ENCODE measurements at places on chromosomes 5 and 9.

DNA sequence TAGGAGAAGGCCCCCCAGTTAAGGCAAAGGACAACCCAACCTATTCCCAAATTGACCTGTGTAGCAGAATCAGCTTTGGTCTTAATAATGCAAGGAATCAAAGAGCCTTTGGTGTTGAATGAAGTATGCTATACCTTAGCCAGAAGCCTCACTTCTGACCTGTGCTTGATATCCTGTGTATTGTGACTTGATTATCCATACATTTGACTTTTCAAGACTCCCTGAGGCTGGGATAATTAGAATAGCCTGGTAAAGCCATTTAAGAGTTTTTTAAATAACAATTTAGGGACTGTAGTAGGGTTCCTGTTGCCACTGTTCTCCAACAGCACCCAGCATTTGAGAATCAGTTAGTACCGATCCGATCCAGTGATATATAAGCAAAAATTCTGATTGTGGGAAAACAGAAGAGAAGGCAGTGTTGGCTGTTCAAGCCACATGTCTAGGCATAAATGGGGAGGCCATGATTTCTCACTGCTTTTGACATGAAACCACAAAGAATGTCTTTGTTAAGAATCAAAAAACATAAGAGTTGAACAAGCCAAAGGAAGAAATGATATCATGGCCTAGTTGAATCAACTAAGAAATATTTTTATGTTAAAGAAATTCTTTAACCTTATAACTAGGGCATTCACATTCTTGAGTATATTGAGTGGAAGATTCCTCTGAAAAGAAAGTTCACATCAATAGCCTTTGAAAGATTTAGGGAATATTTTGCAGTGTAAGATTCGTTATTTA is 98.9 kb downstream of the F2RL2 start:
- no peak for DNase-seq

DNA sequence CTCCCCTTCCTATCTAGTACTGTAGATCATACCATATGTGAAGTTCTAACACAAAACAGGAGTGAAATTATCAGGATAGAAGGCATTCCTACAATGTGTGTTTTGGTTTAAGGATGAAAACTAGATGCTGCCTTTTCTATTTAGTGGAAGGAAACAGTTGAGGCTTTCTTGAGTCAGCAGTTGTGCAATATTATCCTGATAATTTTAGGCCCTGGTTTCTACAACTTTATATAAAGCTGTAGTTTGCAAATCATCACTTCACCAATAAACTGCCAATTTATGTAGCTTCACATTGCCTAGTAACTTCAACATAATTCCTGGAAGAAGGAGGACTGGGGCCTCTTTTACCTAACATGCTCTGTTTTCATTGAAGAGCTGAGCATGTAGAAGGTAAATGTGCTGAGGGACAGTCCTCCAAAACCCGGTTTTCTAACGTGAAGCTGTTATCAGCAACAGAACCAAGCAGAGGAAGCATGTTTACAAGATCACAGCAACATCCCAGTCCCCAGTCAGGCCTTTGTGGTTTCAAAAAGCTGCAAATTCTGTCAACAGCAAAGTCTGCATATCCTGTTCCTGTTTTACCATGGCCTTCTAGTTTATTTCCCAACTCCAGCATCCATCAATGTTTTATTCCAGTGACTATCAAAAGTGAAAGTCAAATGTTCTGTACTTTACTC is 513.4 kb upstream of the MEF2C start:
- no peak for DNase-seq

DNA sequence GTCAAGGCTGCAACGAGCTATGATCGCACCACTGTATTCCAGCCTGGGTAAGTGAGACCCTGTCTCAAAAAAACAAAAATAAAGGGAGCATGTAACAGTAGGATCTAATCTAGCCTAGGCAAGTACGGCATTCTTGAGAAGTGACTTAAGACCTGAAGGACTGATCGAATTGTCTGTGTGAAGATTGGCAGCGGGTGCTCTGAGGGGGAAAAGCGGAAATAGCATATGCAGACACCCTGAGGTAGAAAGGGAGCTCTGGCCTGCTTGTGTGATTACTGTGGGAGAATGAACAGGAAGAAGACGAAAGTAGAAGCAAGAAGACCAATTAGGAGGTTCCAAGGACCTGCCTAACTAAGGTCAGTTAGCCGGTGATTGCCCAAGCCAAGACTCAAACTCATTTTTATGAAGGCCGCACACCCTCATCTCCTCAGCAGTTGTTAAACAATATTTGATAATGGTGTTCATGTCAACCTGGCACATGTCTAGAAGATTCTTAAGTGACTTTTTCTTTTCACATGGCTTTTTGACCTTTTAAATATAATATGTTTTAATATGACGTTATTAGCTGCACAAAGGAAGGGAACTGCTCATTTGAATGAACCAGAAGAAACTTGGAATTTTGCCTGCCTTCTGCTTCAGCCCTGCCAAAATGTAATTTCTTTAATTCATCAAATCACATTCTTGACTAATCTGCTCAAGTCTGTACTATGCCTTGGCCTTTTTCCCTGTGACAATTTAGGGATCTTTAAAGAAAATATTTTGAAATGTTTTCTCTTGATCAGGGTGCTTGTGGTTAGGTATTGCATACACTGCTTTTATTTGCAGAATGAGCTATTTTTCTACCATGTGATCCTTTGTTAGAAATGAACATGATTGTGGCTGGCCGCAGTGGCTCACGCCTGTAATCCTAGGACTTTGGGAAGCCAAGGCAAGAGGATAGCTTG is 289.2 kb upstream of the DMRT1 start:
- no peak for DNase-seq

GRCh38 chr9:130432796-130433167 is 12.0 kb upstream of the ASS1 start:
- DNase-seq, result no peak

- no peak for DNase-seq
These were observed 720.7 kb downstream of the TLE1 start for GRCh38 chr9:80968611-80969010.

- DNase-seq, result no peak
These were observed 408.1 kb upstream of the ZNF608 start for GRCh38 chr5:125154301-125155110.

DNA sequence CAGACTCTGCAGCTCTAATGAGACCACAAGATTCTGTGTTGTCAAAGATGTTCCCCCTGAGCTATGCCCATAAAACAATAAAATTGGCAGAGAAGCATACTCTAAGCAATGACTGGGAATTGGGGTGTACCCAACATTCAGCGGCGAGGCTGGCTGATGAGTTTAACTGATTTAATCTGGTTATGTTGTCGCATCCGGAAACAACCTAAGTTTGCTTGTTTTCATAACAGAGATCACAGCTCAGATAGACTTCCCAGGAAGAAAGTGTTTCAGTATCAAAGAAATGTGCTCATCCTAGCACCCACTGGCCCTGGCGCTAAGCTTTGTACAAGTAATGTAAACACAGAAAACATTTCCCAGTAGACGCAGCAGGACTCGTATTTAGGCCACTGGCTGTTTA is 7.4 kb downstream of the SEMA5A start:
- DNase-seq, result no peak

GRCh38 chr9:14706530-14707140 is 13.4 kb upstream of the ZDHHC21 start:
- DNase-seq, result no peak

DNA sequence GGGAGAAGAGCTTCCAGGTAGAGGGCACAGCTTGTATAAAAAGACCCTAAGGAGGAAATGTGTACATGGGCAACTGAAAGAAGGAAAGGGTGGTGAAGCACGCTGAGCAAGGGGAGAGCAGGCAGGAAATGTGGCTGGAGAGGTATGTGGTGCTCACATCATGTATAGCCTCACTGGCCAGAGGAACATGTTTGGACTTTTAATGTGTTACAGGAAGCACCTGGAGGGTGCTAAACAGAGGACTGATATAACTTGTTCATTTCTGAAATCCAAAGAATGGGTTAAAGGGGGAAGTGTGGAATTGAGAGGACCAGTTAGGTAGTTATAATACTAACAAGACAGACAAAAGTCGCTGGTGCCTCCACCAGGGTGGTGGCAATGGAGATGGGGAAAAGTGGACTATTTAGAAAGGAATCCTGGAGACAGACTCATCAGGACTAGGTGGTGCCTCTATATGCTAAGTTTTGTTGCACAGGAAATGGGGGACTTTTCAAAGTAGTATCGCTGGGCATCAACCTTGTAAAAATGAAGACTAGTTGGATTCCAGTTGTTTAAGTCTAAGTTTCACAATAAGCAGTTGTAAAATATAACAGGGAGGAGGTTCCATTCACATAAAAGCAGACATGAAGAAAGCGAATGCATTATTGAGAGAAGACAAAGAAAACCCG is 63.1 kb upstream of the CD180 start:
- DNase-seq, result no peak

- no peak for DNase-seq
These were observed 12.0 kb downstream of the SNX18 start for GRCh38 chr5:54529565-54529964.

DNA sequence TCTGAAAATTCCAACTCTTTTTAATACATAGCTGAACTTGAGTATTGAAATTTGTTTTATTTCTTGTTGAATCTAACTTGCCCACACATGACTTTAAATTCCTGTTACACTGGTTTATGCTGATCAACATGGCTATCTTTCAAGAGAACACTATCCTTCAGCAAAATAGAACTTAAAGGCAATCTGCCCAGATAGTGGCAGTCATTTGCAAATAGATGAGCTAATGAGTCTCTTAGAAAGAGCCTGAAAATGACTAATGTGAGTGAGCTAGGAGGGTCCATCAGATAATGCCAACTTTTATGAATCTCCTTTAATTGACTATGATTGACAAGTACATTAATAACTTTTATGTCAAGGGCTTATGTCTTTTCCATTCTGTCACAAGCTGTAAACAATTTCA is 1360.8 kb upstream of the C9orf72 start:
- DNase-seq, result no peak

- DNase-seq, result no peak
These were observed 130.5 kb upstream of the ZNF608 start for GRCh38 chr5:124876983-124877382.

DNA sequence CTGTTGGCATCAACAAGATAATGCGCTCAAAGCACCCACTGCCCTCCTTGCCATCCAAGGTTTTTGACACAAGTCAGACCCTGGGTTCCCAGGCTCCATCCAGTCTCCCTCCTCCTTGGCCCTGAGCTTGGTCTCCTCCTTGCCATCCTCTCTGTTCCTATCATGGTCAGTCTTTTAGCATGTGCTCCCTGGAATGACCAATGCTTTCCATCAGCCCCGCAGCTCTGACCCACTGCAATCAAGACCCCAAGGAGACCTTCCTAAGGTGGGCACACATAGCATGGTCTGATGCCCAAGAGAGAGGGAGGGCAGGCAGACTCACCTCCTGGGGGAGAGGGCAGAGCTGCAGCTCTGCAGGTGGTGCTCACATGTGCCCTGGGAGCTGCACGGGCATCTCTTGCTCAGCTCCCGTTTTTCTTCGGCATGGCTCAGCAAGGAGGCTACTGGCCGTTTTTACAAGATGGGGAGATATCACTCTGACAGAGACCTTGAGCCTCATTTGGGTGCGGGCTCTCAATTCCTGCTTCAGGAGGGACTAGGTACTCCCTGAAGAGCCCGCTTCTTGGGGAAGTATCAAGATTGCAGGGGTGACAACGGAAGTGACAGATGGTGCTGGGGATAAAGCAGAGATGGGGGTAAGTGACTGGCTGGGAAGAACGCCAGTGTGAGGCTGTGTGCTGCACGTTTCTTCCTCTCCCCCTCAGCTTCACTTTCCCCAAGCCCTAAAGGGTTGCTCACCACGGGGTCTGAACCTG is 3.3 kb downstream of the SEPTIN8 start:
- DNase-seq, result no peak

- DNase-seq, result no peak
These were observed 139.7 kb upstream of the VCAN start for GRCh38 chr5:83331842-83332241.

GRCh38 chr9:100167915-100168654 is 69.0 kb downstream of the INVS start:
- no peak for DNase-seq

GRCh38 chr9:86600291-86600690 is 246.1 kb upstream of the TUT7 start:
- DNase-seq, result no peak

DNA sequence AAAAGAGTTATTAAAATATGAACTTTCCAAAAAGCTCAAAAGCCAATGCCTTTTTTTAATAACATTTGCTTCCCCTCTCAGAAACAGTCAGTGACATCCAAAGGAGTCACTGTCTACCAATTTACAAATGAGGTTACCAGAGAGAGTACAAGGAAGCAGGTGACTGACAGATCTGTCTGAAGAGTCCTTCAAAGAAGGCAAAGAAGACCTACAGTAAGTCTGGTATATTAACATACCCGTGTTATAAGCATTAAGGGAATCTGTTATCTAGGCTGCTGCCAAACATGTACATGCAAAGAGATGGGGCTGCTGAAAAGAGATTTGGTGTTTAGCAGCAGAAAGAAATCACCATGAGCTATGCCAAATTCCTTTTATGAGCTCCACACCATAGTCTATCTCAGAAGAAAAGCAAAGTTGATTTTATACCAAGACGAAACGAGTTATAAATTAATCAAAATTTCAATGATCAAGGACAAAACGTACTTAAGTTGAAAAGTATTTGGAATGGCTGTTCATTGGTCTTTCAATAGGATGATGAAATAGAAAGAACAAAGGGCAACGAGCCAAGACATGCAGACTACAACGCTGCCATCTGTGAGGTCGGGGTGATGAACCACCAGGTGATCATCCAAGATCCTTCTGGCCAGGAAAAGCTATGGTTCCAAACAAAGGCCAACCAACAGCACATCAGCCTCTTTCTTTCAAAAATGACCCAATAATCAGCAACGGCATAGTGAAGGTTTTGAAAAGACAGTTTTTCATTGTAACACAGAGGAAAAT is 8.1 kb downstream of the PRELID2 start:
- DNase-seq, result no peak

GRCh38 chr5:107223066-107223465 is 447.7 kb downstream of the EFNA5 start:
- DNase-seq, result no peak

DNA sequence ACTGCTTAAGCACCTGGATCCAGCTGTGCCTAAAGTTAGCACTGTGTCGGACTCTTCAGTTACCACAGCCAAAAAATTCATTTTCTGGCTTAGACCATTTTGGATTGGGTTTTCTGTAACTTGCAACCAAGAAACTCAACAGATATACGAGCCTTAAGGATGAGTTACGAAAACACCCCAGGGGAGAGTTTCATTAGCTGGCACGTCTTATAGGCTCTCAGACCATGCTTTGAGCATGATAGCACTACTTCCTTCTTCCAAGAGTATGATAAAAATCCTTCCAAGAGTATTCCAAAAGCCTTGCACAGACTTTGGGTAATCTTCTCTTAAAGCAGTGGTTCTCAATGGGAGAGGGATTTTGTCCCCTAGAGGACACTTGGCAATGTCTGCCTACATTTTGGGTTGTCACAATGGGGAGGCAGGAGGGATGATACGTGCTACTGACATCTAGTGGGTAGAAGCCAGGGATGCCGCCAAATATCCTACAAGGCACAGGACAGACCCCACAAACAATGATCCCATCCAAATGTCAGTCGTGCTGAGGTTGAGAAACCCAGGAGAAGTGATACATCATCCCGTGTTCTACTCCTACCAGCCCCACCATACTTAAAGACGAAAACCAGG is 64.8 kb downstream of the SMIM23 start:
- DNase-seq, result no peak

Measured in activated CD4-positive, alpha-beta T cell treated with anti-CD3 and anti-CD28 coated beads for 48 hours (primary cell).